ENCODE measurements at places on chromosomes 7 and 10. TPM values are rescaled to one million over a fixed set of nuclear protein-coding genes. Genes with fewer than 3 reads are reported as not detected.

The TNS3 gene
- total RNA-seq = 37.3 TPM

The SFMBT2 gene
- total RNA-seq = 0.06 TPM

The CALCR gene
- total RNA-seq = not detected

The GDF10 gene
- not detected for total RNA-seq

The NYAP1 gene
- total RNA-seq = 23.0 TPM

The PLCE1 gene
- total RNA-seq = 3.2 TPM

The ANXA8L1 gene
- not detected for total RNA-seq

The AKR1D1 gene
- total RNA-seq = not detected

The MPP7 gene
- total RNA-seq = not detected

The RBP3 gene
- not detected for total RNA-seq

DNA sequence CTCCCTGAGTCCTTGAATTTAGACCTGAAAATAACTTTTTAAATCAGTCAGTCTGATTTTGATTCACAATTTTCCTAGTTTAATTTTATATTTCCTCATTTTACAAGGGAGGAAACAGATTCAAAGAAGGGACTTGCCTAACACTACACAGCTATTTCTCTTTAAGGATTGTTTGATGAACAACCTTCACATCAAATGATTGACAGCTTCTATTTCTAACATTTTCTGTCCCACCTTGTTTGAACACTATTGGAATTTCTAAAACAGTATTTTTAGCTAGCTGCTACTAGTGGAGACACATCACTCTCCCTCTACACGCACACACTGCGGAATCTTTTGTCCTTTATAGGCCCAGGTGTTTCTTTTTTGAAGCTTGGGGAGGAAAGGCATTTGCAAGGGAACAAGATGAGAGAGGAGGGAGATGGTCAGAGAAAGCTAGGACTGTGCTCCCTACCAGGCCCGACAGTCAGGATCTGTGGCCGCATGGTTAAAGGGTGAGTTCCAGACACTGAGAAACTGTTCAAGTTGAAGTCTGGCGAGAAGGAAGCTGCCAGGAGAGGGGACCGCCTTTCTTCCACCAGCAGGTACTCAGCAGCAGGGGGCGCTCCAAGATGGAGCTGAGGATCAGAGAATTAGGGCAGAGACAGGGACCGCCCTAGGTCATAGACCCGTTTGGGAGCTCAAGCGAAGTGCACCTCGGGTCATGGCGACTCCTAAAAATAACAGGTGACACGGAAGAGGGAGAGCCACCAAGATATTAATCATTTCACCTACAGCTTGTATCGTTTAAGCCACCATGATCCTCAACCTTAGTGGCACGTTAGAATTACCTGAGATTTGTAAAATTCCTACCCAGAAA is 49.7 kb downstream of the DNAJC12 start:
- DNase-seq = no peak

DNA sequence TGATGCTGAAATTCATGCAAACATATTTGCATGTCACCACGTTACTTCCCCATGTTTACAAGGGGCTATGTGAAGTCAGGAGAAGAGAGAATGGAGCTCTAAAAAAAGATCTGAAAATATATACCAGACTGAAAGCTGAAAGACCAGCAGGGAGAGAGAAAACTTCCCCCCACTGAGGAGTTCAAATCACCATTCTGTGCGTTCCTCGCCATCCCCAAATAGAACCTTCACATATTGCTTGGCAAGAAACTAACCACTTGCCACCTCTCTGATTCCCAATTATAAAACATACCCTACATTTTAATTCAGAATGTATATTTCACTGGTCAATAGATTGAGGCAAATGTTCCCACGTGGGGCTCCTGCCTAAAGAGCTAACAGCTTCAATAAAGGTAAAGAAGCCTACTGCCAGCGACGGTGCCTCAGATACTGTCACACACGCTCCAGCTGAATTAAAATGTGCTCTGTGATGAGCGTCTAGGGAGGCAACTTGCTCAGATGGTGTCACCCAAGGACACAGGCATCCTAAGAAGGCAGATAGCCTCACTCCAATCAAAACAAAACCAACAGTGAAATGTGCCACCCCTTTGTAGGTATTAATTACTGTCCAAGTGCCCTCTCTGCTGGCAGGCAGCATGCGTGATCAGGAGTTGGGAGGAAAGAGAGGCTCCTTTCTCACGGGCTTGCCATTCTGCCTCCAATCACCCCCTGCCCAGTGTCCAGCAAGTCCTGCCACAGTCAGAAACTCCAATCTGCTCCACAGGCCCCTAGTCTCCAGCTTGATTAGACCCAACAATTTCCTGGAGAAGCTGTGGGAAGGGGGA is 298.2 kb downstream of the GRID1 start:
- DNase-seq = no peak

GRCh38 chr7:84735011-84735410 is 451.8 kb downstream of the SEMA3D start:
- DNase-seq = no peak

DNA sequence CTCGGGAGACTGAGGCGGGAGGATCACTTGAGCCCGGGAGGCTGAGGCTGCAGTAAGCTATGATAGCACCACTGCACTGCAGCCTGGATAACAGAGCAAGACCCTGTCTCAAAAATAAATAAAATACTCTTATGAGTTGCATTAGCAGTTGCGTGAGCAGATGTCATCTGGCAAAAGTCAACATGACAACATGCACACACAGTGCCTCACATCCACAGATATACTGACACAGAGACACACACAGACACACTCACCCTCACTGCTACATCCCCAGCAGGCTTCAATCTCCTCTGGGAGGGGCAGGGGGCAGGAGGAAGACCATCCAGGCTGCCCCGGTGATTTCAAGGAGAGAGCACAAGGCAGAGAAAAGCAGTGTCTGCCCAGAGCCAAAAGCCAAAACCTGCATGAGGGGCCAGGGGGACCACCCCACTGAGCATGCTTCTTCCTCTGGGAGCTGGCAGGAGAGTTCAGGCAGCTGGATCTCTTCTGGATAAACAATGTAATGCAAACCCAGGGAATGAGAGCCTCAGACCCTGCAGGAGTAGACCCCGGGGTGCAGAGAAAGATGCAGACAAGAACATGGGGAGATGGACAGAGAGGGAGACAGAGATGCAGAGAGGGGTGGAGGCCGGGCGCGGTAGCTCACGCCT is 9.6 kb upstream of the ELN start:
- no peak for DNase-seq

DNA sequence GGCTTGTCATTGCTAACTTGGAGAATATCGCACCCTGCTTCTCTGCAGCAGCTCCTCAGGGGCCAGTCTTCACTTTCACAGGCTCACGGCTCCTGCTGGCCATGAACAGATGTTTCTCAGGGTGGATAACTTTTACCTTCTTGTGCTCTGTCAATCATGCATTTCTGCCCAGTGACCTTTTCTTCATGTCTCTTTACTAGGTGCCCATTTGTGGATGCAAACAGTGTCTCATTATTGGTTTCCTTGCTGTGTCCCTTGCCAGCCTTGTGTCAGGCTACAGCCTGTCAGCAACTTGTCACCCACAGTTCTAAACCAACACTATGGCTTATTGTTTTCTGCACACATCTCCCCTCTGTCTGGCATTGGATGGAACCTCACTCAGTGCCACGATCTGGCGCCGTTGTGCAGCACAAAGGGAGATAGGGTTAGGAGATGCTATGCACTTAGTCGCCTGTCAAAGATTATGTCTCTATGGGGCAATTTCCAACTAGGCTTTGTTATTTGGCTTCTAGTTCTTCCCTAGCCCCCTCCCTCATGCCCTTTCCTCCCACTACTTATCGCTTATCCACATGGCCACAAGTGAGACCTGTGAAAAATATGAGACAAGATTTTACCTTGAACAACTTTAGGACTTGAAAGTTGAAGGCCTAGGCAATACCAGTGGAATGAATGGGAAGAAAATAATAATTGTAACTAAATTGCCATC is 45.7 kb upstream of the NXPH1 start:
- no peak for DNase-seq

DNA sequence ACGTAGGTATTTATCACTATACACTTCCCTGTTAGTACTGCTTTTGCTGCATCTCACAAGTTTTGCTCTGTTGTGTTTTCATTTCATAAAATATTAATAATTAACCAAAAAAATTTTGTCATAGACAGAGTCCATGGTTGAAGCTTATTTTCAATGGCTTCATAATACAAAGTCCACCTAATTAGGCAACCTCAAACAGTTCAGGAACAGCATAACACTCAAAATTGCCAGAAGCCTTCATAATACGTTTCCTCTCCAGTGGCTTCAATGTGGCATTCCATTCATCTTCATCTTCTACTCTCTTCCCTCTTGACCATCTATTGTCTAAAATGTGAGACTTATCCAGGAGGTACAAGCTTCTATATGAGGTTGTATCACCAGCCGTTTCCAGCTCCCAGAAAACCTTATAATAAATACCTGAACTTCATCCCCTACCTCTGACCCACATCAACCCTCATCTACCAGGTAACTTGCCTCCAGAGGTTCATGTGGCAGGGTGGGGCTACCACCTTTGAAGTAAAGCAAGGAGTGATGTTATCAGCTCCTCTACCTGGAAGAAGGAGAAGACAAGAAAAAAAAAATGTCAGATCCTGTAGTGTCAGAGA is 337.3 kb downstream of the MALRD1 start:
- DNase-seq = no peak

- DNase-seq = peak; percentile 41
Observed at GRCh38 chr10:123009105-123009820, 457 bp downstream of the ACADSB start.

GRCh38 chr7:46695051-46695708 is 774.1 kb upstream of the IGFBP3 start:
- no peak for DNase-seq

GRCh38 chr10:1947464-1948003 is 210.2 kb upstream of the ADARB2 start:
- no peak for DNase-seq

GRCh38 chr7:142298627-142299026 is 40.8 kb upstream of the PRSS58 start:
- DNase-seq = no peak

DNA sequence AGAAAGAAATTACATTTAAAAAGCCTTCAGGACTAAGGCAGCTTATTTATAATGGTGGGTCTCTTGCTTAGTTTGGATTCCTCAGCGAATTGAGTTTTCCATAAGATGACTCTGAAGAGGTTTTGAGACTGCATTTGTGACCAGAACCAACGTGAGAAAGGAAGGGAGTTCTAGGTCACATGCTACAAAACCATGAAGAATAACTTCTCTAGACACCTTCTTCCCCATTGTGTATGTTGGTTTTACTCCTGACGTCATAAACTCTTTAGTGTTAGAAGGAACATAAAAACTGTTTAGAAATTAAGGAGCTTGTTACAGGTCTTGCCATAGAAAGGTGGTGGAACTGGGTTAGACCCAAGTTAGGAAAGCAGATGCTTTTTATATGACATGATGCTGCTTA is 11.1 kb downstream of the PTPN12 start:
- no peak for DNase-seq

DNA sequence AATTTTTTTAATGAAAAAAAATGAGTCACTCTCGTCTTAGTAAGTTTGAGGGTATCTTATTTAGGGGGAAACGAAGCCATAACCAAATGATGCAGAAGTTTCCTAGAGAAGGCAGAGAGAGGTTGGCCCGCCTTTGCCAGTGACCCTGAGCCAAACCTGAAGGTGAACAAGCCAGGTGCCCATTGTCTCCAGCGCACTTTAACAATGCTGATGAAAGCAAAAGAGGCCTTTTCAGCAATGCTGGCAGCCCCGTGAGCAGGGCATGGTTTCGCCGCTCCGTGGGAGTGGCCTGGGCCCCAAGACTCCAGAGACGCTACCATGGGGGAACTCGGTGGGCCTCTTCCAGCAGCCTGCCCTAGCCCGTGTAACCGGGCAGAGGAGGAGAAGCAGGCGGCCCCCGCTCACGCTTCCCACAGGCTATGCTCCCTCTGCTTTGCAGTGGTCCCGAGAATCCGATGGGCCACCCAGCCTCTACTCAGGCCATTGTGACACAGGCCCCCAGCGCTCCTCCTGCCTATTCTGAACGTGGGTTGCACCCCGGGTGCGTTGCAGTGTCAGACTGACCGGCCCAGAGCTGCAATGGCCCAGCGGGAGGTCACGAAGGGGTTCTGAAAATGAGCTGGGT is 14.0 kb upstream of the UNCX start:
- DNase-seq = no peak

DNA sequence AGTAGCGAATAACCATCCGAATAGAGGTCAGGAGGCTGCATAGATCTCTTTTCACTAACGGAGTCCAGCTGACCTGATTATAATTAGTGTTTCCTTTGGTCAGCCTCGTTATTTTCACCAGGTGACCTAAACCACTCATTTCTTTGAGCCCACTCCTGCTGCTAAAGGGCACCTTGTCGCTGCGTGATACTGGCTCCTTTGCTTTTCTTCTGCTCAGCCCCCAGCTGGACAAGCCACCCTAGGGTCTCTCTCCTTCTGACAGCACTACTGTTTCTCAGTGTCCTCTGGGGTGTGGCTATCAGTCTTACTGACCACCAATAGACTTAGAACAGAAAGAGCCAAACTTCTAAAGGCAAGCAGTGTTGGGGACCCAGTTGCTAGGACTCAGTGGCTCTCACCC is 2.7 kb upstream of the IGFBP3 start:
- no peak for DNase-seq

GRCh38 chr7:68218461-68218860 is 1221.8 kb downstream of the TYW1 start:
- no peak for DNase-seq

- DNase-seq = no peak
Observed at GRCh38 chr7:108653526-108653925, 83.9 kb downstream of the DNAJB9 start.

GRCh38 chr10:110965216-110965615 is 45.8 kb downstream of the SHOC2 start:
- DNase-seq = no peak

DNA sequence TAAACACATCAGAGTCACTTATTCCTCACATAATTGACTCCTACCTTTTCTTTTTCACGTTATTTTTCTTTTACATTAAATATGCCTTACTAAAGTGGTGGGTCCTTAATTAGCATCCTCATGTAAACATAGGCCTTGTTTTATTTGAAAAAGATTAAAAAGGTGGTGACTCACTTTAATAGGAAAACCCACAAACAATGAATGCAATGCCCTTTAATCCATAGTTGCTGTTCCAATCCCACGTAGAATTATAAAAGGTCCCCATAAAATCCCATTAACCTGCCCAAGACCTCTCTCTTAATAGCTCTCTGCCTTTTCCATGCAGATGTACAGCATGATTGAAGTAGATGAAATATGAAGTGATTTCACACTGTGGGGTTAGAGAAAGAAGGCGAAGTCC is 32.2 kb downstream of the SLC16A12 start:
- no peak for DNase-seq

GRCh38 chr10:86792461-86793167 is 36.2 kb downstream of the BMPR1A start:
- no peak for DNase-seq

DNA sequence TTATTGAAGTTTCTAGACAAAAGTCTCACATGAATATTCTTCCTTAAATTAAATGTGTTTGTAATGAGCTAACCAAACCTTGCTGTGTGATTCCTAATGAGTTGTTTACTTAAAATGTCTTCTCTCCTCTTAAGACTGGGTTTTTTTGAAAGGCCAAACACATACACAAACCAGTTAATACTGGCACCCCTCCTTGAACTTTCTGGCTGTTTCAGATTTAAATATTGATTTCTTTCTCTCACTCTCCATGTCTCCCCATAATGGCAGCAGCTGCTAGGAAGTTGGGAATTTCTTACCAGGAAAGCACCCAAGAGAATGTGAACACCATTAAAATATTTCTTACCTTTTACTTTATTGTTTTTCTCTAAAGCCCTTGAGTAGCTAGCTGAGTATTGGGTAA is 11.4 kb upstream of the PTN start:
- no peak for DNase-seq
